ENCODE measurements at places on chromosomes 7 and 10.

- DNase-seq = no peak
Observed at GRCh38 chr10:62308101-62308500, 39.5 kb upstream of the RTKN2 start.

- no peak for DNase-seq
Observed at GRCh38 chr10:111234234-111234913, 157.5 kb downstream of the ADRA2A start.

DNA sequence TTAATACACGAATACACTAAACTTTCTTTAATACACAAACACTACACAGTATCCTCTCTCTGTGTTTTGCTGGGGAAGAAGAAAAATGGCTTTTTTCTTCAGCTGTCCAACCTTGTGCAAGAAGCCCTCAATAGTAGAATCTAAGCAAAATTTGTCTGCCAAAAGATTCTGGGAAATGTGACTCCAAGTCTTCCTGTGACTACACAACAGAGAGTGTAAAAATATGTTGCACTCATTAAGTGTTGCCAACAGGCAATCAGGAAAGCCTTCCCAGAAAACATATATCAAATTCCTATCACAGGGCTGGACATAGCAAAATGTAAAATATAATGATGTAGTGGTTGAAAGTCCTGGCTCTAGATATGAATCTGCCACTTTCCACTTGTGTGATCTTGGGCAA lies 825.1 kb upstream of the ZWINT start:
- DNase-seq = no peak

DNA sequence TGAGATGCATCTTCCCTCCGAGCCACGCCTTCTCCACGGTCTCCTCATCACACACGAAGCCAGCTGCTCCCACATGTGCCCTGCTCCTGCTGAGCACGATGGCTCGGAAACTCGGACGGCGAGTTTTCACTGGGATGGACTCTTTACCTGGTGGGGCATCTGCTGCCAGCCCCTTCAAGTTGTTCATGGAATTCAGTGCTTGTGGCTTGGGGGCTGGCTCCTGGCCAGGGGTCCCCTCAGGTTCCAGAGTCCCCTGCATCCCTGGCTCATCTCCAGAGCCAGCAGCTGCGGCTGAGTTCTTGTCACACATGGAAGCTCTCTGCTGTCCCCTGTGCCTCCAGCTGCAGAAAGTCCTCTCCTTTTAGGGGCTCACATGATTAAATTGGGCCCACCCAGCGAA lies 654.0 kb downstream of the SDK1 start:
- no peak for DNase-seq

GRCh38 chr10:4033341-4033896 lies 248.4 kb upstream of the KLF6 start:
- no peak for DNase-seq

DNA sequence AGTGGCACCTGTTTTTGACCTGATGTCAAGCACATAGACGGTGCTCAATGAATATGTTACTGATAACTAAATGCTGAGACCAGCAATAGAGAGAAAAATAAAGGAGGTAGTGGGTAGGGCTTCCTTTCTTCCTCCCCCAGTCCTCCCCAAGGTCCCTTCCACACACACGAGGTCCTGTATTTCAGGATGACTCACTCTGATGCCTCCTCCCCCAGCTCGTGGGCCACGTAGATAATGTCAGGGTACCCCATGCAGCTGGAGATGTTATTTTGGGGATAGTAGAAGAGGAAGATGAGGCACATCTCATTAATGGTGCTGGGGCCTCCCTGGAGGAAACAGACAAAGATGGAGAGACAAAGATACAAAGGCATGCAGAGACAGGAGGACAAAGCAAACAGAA lies 17.3 kb downstream of the PRSS58 start:
- no peak for DNase-seq

GRCh38 chr10:77884181-77884580 lies 42.4 kb downstream of the DLG5 start:
- DNase-seq = no peak

- no peak for DNase-seq
Observed at GRCh38 chr7:40983111-40983510, 719.8 kb downstream of the INHBA start.

DNA sequence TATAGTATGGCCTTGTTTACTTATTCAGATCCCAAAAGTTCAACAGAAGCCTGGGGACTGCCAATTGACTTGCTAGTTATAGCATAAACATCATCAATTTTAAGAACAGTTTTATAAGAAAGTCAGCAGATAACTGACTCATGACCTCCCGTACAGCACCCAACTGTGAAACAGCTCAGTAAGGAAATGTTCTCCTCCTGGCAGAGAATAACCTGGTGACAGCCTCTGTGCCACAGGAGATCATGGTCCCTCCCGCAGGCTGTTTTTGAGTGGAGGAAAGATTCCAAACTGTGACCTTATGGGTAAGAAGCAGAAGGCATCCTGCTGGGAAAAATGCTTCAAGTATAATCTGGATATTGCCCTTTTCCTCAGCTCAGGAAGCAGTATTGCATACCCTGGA lies 182.5 kb downstream of the SEMA3D start:
- DNase-seq = no peak

DNA sequence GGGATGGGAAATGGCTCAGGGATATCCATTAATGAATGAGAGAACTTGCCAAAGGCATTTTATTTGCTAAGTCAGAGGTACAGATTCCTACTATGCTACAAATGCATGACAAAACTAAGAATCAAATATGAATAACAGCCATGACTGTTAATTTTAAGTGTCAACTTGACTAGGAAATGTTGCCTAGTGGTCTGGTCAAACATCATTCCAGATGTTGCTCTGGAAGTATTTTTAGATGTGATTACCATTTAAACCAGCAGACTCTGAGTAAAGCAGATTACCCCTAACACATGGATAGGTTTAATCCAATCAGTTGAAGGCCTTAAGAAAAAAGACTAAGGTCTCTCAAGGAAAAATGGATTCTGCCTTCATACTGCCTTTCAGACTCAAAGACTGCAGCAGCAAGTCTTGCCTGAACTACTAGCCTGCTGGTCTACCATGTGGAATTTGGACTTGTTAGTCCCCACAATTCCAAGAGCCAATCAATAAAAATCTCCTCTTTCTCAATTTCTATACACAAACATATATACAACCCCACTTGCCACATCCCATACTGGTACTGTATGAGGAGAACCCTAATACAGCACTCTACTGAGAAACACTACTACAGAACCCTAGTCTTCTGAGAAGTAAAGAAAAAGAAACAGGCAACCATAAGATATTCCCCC lies 119.1 kb downstream of the NRBF2 start:
- no peak for DNase-seq

GRCh38 chr10:71345694-71346093 lies 26.6 kb downstream of the SLC29A3 start:
- DNase-seq = no peak

DNA sequence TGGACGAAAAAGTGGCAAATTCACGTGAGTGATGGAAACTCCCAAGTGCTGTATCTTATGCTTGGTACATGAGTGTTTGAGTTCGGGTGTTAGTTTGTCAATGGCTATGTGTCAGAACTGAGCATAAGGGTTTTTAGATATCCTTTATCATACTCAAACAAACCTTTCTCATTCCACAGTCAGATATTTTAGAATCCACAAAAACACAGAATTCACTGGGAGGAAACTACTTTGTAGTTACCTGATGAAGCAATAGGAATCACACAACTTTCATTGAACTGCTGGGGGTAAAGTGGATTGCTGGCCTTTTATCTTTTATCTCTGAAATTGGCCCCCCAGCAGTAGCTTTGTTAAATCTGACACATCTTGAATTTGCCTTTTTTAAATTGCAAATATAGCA lies 64.0 kb downstream of the DKK1 start:
- DNase-seq = no peak

- DNase-seq = no peak
Observed at GRCh38 chr10:45239642-45240041, 75.8 kb downstream of the OR13A1 start.

DNA sequence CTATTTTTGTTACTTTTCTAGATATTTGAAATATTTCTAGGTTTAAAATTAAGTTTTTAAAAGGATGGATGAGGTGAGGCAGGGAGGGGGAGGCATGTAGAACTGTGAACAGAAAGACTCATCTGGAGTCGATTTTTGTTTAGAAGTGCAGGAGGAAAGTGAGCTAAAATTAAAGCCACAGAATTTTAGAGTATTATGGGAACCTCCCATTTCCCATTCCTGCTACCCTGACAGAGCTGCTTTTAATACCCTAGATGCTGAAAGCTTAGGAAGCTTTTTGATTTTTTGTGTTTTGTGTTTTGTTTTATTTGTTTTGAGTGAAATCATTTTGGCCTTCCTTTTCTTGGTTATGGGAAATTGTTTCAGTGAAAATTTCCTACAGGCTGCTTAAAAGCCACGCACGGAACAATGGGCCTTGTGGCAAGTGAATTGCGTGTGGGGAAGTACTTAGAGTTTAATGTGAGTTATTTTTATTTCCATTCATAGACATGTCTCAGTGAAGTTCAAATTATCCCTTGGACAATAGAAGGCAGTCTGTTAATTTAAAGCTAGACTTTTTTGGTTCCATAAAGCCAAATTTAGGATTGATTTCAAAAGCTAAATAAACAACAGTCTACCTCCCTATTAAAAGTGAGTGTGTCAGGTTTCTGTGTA lies 102.0 kb upstream of the HDAC9 start:
- DNase-seq = no peak

DNA sequence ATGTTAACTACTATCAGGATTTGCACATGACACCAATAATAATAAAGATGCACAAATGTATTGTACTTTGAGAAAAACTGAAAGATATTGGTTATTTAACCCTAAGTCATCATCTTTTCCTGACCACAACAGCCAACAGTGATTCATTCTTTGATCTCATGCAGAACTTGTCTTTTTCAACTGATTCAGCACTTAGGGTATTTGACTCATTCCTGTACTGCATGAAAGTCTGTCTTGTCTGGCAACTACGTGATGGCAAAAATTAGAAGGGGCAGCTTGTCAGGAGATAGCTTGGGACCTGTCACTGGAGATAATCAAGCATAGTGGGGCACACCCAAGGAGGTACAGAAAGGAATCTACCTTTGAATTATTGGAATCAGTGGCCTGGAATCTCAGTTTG lies 77.8 kb upstream of the LRRC17 start:
- peak; percentile 58 for DNase-seq

GRCh38 chr10:22427890-22428571 lies 82.7 kb downstream of the SPAG6 start:
- peak; percentile 58 for DNase-seq

DNA sequence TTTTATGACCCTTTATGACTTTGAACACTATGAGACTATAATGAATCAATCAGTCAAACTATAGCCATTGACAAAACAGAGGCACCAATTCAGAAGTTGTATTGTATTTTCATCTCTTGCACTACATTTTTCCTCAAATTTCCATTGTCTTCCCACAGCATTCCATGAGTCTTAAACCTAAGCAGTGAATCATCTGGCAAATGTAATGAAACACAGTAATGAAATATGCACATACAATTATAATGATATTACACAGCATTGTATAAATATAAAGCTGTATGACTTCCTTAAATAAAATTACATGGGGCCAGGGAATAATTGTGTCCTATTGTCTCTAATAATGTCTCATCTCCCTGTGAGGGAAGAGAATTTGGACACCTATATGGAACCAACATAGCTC lies 45.0 kb downstream of the VWDE start:
- no peak for DNase-seq

DNA sequence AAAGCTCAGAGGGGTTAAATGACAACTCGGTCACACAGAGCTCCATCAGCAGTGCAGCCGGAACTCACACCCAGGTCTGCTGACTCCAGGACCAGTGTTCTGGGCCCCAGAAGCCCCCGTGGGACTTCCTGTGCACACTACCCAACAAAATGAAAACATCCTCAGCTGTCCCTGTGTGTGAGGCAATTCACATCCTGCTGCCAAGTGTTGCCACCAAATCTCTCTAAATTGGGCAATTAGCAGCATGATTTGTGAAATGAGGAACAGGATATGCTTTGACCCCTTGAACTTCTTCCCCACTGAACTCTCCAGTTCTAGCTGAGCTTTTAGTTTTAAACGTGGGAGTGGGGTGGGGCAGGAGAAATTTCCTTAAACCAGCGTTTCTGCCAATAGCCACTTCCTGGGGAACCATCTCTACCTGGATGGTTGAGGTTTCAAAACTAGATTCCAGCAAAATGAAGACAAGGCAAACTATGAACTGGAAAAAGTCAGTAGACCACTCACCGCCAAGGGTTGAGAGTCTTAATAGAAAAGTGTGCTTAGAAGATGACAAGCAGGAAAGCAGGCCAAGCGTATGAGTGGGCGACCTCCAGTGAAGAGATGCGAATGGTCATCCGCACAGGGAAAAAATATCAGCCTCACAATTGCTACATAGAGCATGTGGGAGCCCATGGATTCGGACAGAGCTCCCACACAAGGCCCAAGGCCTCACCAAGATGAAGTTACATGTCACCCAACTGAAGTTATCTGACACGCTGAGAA lies 51.9 kb upstream of the CHST15 start:
- no peak for DNase-seq

GRCh38 chr10:32949221-32949678 lies 8.8 kb downstream of the ITGB1 start:
- DNase-seq = no peak

- DNase-seq = peak; percentile 23
Observed at GRCh38 chr10:35643151-35644049, 1.3 kb upstream of the FZD8 start.

- peak; percentile 70 for DNase-seq
Observed at GRCh38 chr7:94289071-94289470, 105.6 kb upstream of the COL1A2 start.

DNA sequence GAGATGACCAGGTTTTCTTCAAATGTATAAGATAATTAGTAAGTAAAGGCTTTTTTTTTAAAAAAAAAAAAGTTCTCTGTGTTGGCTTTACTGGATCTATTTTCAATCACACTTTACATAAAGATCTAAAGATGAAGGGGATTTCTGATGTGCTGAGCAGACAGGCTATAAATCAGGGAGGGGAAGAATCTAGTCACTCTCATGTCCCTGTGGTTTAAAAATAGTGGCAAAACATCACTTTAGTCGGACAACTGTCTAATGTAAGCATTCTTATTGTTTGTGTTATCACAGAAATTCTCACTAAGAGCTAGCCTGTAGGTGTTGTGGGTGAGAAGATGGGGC lies 132.7 kb downstream of the ICA1 start:
- no peak for DNase-seq

DNA sequence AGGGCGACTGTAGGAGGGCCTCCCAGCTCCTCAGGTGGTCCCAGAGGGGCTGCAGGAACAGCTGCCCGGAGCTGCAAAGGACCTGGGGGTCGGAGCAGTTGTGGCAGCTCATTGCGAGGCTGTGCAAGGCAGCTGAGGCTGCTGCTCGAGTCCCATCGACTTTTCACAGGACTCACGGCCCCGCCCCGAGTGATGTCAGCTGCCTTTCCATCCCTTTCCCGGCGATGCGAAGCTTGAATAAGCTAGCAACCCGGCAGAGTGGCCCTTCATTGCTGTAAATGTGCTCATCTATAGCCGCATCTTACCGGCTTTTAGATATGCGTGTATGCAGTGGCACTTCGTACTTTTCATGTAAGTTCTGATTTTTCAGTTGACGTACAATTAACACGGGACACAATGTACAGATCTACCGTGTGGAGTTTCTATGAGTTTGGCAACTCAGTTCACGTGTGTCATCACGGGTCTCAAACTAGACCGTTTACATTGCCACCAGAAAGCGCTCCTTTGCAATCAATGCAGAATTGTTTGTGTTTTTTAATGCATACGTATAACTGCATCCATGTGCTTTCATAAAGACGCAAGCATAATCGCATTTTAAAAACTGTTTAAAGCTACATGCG lies at the start of gene CH25H:
Gene CH25H, minus strand, starts transcription at position 137 of the 620 bp plus-strand sequence. Its CDS starts 25 bp downstream, at position 112.
- DNase-seq = peak; percentile 66
